ENCODE measurements at places on chromosomes 6 and 20.

GRCh38 chr20:45445805-45446562 is 23.6 kb upstream of the WFDC2 start:
- no peak overlapping the region for H3K27ac ChIP-seq
- H3K4me1 ChIP-seq: no peaks in the 10 kb centered on the region
- peak overlapping the region; percentile 1 for H3K4me3 ChIP-seq

GRCh38 chr20:16158090-16158975 is 414.9 kb downstream of the KIF16B start:
- H3K27me3 ChIP-seq: no peaks in the 10 kb centered on the region
- H3K36me3 ChIP-seq: no peaks in the 10 kb centered on the region
- no peak overlapping the region for H3K27ac ChIP-seq
- no peaks in the 10 kb centered on the region for H3K4me1 ChIP-seq
- no peak for DNase-seq
- no peak overlapping the region for H3K4me3 ChIP-seq

DNA sequence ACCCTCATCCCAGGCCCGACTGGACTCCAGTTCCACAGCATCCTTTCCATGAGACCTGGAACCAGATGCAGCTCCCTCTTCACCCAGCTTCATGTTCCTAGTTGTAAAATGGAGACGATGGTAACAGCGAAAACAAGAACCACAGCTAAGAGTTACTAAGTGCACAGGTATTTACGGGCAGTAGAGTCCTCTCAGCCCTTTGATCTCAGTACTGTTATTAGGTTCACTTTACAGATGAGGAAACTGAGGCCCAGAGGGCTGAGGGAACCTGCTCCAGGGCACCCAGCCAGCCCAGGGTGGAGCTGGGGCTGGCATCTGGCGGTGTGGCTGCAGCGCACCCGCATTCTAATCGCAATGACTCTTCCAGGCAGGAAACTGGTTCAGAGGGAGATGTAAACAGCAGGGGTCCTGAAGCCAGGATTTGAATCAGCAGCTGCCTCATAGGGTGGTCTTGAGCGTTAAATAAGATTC is 858 bp downstream of the BCAS1 start:
- H3K4me3 ChIP-seq: peak overlapping the region; percentile 22
- no peaks in the 10 kb centered on the region for H3K4me1 ChIP-seq
- peak overlapping the region; percentile 55 for H3K27ac ChIP-seq
- DNase-seq: no peak
- H3K27me3 ChIP-seq: no peaks in the 10 kb centered on the region

DNA sequence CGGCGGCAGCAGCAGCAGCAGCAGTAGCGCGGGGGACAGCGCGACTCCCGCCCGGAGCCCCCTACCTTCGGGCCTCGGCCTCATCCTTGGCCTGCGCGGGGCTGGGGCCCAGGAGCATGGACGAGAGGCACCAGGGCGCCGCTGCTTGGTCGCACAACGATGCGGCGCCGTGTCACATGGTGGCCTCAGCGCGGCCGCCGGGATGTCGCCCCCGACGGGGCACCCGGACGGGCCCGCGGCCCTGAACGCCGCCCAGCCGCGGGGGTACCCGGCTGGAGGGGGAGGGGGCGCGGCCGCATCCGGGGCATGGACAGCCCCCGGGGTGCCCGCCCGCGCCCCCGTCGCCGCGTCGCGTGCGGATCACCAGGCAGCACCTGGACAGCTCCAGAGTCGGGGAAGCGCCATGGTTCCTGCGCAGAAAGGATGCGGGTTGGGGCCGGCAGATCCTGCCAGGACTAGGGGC is 57.1 kb downstream of the CDH22 start:
- peaks cover 6% of the 10 kb centered on the region for H3K4me1 ChIP-seq
- no peak for DNase-seq
- H3K36me3 ChIP-seq: no peaks in the 10 kb centered on the region
- no peak overlapping the region for H3K27ac ChIP-seq
- no peak overlapping the region for H3K4me3 ChIP-seq
- H3K27me3 ChIP-seq: no peaks in the 10 kb centered on the region
